Stimulated activated CD8-positive, alpha-beta memory T cell treated with anti-CD3 and anti-CD28 coated beads, Interleukin-4, amount 100 ng/mL, for 4 hours (primary cell): ENCODE measurements at places on chromosomes 4 and X.

- no peak for DNase-seq
These were observed 68.8 kb downstream of the TECRL start for GRCh38 chr4:64340218-64341110.

GRCh38 chrX:140318296-140318695, 186.6 kb downstream of the SOX3 start:
- DNase-seq = no peak

GRCh38 chr4:76341063-76341462, 34.5 kb downstream of the STBD1 start:
- DNase-seq = no peak

DNA sequence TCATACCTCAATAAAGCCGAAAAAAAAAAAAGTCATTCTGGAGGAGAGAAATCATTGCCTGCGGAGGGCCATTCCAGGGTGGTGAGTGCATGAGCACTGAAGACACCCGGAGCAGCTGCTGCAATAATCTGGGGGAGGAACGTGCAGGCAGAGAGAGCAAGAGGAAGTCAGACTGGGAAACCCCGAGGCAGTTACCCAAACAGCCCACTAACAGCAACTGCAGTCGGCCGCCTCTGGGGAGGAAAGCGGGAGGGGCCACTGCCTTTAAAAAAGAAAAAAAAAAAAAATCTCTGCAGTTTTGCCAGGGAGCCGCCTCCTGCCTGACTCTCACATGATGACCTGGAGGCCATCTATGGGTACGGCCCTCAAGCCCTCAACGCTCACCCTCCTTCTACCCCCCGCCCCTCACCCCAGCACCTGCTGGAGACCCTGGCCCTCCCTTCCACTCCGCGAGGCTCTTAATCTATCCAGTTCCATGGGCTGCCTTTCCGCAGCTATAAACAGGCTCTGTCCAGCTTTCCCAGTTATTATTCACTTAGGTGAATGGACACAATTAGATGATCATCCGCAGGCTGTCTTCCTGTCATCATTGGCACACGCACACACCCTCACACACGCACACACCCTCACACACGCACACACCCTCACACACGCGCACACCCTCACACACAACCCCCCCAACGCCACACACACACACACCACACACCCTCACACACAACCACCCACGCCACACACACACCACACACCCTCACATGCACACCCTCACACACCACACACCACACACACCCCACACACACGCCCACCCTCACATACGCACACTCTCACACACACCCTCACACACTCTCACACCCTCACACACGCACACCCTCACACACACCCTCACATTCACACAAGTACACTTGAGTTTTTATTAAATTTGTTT, 3.4 kb upstream of the AVPR2 start:
- peak; percentile 40 for DNase-seq

DNA sequence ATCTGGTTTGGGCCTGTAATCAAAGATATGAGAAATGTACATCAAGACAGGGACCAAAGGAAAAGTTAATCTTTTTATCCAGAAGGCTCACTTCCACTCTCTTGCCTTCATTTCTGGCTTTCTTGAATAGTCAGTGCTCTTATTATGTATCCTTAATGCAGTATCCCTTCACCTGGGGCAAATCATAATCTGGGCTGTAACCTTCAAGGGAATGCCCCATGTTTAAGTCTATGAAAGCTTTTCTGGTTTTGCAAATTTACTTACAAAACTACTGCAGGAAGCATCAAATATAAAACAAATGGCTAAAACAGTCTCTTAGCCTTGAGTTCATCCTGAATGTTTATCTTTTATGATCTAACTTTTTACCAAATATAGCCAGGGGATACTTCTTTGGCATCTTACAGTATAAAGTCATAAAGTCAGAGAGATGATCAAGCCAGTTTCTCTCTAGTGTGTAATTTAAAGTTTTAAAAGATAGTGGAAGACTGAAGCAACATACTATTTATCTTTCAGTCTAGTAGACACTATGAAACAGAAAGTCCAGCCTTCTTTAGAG, 1214.8 kb downstream of the STIM2 start:
- no peak for DNase-seq

DNA sequence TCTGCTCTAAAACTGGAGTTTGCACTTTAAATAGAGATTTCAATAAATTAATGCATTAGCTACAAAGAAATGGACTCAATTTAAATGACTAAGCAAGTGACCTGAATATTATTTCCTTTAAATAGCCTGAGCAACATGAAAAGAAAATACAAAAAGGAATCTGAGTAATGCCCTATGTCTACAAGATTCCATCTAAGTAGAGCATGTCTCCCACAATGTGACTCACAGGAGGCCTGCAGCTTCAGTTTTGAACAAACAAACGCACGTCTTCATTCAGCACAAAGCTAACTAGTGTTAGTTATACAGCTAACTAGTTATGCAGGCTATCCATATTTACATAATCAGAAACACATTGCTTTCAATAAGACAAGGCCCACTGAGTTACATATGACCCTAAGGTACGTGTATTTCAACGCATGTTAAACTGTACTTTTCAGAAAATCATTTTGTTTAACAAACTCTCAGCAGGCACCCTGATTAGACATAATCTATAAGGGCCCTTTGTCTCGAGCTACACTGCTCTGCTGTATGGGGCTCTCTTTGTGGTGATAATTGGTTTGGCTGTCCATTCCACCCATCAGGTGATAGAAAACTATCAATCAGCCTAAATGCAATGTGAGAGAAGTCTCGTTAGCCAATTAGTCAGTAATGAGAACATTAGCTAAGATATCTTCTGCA, 116.5 kb downstream of the MAML3 start:
- DNase-seq = no peak

DNA sequence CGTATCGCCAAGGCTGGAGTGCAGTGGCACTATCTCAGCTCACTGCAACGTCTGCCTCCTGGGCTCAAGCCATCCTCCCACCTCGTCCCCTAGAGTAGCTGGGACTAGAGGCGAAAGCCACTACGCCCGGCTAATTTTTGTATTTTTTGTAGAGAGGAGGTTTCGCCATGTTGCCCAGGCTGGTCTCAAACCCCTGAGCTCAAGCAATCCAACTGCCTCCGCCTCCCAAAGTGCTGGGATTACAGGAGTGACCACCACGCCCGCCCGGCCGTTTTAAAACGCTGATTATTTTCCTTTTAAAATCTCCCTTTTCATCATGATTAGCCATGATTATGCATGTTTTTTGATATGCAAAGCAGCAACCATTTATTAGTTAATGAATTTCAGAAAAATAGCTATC, 2.2 kb downstream of the N4BP2 start:
- DNase-seq = no peak

DNA sequence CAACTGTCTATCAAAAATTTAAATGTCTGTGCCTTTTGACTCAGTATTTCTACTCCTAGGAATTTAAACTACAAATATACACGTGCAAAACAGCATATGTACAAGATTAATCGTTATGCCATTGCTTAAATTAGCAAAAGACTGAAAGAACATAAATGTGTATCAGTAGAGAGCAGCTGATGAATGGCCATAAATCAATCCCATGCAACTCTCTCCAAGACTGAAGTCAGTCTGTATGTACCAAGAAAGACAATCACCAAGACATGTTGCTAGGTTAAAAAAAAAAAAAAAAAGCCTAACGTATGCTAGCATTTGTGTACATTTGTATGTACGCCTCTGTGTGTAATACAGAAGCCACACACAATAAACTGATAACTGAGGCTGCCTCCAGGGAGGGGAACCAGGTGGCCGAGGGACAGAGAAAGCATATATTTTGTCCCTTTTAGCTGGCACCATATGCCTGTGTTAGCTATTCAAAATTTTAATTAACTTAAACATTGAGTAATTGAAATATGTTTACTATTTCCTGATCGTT, 130.7 kb downstream of the SH3KBP1 start:
- no peak for DNase-seq

DNA sequence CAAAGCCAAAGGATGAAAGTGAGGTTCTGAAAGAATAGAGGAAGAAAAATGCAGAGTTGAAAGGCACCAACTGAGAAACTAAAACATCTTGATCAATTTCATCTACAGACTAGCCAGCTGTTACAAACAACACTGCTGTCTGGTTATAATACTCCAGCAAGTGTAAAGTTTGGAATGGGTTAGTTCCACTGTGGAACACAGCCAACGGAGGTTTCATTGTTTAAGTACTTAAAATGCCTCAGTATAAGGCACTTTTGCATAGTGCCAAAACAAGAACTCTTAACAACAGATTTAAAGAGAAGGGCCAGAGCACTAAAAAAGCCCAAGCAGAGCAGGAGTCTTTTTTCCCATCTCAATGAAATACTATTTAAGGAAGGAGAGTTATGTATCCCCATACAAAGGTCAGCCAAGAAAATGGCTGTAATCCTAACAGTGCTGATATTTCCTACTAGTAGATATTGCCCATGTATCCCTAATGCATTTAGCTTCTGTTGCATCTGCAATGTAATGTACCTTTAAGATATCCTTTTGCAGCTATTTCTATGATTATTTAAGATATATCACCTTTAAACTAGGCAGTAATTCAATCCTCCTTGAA, 16.5 kb downstream of the ACSL4 start:
- no peak for DNase-seq

- DNase-seq = no peak
These were observed 138.4 kb downstream of the COL25A1 start for GRCh38 chr4:109164011-109164410.

DNA sequence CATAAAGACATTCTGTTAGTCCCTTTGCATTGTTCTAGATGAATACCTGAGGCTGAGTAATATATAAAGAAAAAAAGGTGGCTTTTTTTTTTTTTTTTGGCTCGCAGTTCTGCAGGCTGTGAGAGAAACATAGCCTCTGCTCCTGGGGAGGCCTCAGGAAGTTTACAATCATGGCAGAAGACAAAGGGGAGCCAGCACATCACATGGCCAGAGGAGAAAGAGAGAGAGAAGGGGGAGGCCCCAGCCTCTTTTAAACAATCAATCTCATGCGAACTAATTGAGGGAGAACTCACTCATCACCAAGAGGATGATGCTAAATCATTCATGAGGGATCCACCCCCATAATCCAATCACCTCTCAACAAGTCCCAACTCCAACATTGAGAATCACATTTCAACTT, 364.0 kb upstream of the EPHA5 start:
- DNase-seq = no peak

- DNase-seq = no peak
These were observed 177.7 kb downstream of the CRLF2 start for GRCh38 chrX:1034717-1035116.

DNA sequence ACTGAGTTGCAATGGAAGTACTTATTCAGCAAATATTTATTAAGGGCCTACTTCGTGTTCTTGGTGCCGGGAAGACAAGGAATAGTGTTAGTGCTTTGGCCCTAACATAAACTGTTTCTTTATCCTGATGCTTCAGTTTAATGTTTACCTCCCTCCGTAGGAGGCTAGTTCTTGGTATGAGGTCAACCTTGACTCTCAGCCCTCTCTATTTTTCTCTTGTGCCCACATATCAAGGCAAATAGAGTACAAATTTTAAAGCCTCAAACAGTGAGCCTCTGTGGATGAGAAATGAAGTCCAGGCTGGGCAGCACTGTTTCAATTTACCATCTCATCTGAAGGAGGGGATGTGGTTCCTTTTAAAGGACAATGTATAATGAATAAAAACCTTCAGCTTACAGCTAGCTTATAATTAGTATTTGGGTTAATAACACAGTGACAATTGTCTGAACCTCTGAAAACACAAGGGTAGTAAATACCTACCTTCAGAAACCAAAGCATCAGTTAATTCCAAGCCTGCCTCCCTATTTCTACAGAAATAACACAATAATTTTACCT, 68.5 kb downstream of the SH3RF1 start:
- DNase-seq = no peak

DNA sequence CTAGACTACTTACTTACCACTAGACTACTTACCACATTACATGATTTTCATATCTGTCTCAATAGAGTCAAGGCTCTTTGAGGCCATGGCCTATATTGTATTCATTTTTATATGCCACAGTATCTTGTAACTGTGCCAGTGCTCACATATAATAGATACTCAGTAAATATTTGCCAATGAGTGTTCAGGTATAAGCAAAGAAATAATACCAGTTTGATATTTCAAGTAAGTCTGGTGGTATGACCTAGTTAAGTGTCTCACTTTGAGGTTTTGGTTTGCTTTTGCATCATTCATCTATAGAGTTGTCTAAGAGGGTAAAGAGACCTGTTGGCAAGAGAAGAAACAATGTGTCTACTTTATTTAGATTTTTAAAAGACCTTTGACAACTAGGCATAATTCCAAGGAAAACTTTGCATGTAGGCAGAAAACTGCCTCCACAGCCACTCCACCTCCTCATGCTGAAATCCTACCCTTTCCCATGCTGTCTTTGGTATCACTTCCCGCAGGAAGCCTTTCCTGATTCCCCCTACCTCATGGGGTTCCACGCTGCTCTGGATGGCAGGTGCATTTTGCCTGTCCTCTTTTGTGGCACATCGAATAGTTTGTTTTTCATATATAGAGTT, 91.3 kb upstream of the KLHL13 start:
- DNase-seq = no peak

DNA sequence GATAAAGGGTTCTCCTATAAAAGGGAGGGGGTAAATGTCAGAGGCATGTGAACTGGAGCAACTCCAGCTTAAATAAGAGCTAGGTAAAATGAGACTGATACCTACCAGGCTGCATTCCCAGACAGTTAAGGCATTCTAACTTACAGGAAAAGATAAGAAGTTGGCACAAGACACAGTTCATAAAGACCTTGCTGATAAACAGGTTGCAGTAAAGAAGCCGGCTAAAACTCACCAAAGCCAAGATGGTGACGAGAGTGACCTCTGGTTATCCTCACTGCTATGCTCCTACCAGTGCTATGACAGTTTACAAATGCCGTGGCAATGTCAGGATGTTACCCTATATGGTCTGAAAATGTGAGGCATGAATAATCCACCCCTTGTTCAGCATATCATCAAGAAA, 13.1 kb upstream of the SULT1B1 start:
- no peak for DNase-seq

DNA sequence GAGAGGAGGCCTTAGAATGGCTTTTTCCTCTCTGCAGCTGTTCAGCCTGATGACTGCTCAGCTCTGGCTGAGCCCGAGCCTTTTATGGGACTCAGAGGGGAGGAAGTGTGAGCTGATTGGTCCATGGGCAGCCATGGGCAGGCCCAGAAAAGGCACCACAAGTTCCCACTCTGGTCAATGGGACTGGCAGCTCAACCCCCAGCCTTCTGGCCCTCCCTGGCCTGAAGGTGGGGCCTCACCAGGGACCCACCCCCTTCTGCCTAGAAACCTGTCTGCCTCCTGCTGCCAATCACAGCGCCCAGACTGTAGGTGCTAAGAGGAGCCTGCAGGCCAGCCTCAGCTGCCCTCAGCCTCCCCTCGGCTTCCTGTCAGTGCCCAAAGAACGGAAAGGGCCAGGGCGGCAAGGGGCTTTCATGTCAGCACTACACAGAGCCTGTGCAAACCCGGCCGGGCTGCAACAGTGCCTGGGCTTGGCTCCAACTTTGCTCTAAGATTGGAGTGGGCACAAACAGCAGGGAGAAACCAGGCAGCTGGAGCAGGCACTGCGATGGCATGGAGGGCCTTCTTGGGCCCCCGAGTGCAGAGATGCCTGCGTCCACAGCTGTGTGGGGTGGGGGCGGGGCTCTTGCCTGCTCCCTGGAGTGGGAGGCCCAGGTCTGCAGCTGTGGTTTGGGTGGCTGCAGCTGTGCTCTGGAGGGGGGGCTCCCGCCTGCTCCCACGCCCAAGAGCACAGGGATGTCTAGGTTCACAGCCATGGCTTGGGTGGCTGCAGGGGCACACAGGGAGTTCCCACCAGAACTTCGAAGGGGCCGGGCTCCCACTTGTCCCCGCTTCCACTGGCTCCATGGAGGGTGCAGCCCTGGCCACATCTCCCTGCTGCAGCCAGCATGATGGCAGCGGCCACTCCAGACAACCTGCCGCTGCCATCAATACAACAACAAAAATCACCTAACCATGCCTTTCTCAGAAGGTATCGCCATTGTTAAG, 92.6 kb downstream of the NXF2 start:
- no peak for DNase-seq

GRCh38 chr4:63393544-63393943, 1015.7 kb downstream of the TECRL start:
- no peak for DNase-seq
